ENCODE measurements at places on chromosomes 13 and 19. TPM values are rescaled to one million over a fixed set of nuclear protein-coding genes. Genes with fewer than 3 reads are reported as not detected.

GRCh38 chr13:19862481-19863313 is 752 bp downstream of the ZMYM5 start:
- no peaks in the 10 kb centered on the region for H3K27me3 ChIP-seq
- H3K4me1 ChIP-seq: peaks cover 28% of the 10 kb centered on the region
- peak overlapping the region; percentile 98 for H3K4me3 ChIP-seq
- H3K27ac ChIP-seq: peak overlapping the region; percentile 99

DNA sequence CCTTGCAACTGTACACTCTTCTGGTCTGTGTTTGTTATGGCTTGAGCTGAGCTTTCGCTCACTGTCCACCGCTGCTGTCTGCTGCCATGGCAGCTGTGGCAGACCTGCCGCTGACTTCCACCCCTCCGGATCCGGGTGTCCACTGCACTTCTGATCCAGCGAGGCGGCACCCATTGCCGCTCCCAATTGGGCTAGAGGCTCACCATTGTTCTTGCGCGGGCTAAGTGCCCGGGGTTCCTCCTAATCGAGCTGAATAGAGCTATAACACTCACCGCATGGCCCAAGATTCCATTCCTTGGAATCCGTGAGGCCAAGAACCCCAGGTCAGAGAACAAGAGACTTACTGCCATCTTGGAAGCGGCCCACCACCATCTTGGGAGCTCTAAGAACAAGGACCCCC is 2.2 kb upstream of the PSMC4 start:
- no peak for DNase-seq
- peak overlapping the region; percentile 98 for H3K27ac ChIP-seq
- H3K4me3 ChIP-seq: no peak overlapping the region
- H3K27me3 ChIP-seq: no peaks in the 10 kb centered on the region

- no peak for DNase-seq
- H3K27me3 ChIP-seq: no peaks in the 10 kb centered on the region
- no peak overlapping the region for H3K27ac ChIP-seq
These were observed 65.5 kb downstream of the STK24 start for GRCh38 chr13:98511435-98511834.

GRCh38 chr19:33921165-33921564 is 124.5 kb downstream of the KCTD15 start:
- H3K4me3 ChIP-seq: no peak overlapping the region
- H3K27ac ChIP-seq: no peak overlapping the region
- no peaks in the 10 kb centered on the region for H3K36me3 ChIP-seq
- DNase-seq: no peak
- no peaks in the 10 kb centered on the region for H3K4me1 ChIP-seq

Gene ATP4B
- total RNA-seq: not detected

Gene LILRA2
- total RNA-seq: not detected

Gene CD209
- total RNA-seq: not detected

- peaks cover 39% of the 10 kb centered on the region for H3K4me1 ChIP-seq
- peaks cover 7% of the 10 kb centered on the region for H3K27me3 ChIP-seq
- DNase-seq: no peak
- peak overlapping the region; percentile 97 for H3K27ac ChIP-seq
- H3K4me3 ChIP-seq: peak overlapping the region; percentile 86
These were observed 1.0 kb downstream of the FNDC3A start for GRCh38 chr13:48976576-48977285.

Gene CPB2
- not detected for total RNA-seq

- H3K4me1 ChIP-seq: no peaks in the 10 kb centered on the region
- no peaks in the 10 kb centered on the region for H3K27me3 ChIP-seq
- H3K27ac ChIP-seq: no peak overlapping the region
These were observed 217.0 kb upstream of the PRR20A start for GRCh38 chr13:56923626-56924140.

- no peak overlapping the region for H3K4me3 ChIP-seq
- no peaks in the 10 kb centered on the region for H3K27me3 ChIP-seq
- H3K27ac ChIP-seq: no peak overlapping the region
- H3K36me3 ChIP-seq: peaks cover 15% of the 10 kb centered on the region
- no peak for DNase-seq
- no peaks in the 10 kb centered on the region for H3K4me1 ChIP-seq
These were observed 177.1 kb downstream of the PCCA start for GRCh38 chr13:100266026-100266425.

Gene CCDC122
- total RNA-seq: 16.4 TPM

DNA sequence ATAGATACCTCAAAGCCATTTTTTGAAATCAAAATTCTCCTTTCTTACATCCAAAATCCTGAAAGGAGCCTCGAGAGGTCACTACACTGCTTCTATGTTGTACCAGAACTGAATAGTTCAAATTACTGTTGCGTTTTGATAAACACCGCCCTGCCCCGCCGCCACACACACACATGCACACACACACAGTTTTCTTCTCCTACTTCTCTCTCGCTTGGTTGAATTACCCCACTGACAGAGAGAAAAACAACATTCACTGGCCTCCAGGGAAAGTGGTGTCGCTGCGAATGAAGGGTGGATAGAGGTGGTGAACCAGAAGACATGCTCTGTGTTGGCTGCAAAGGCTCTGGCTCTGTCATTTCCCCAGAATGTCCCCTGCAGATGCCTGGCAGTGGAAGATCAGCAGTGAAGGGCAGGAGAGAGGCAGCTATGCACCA is 183.4 kb upstream of the RFC3 start:
- no peaks in the 10 kb centered on the region for H3K27me3 ChIP-seq
- H3K4me1 ChIP-seq: peaks cover 32% of the 10 kb centered on the region
- no peaks in the 10 kb centered on the region for H3K36me3 ChIP-seq
- H3K27ac ChIP-seq: peak overlapping the region; percentile 98
- no peak for DNase-seq

Gene CRLF1
- 1.0 TPM for total RNA-seq

DNA sequence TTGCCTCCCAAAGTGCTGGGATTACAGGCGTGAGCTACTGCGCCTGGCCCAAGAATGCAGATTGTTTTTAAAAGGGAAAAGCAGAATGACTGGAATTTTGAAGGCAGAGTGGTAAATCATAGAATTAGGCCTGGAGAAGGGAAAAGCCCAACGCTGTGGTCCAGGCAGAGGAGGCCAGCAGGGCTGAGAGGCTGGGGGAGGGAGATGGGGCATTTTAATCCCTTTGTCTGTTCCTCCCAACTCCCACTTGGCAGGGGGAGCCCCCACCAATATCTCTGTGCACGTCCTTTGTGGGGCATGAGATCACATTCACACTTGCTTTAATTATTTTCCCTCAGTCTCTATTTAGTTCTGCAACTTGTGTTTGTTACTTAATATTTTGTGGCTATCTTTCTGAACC is 54.4 kb upstream of the RANBP3 start:
- peaks cover 7% of the 10 kb centered on the region for H3K4me1 ChIP-seq
- no peaks in the 10 kb centered on the region for H3K27me3 ChIP-seq
- H3K27ac ChIP-seq: no peak overlapping the region
- H3K4me3 ChIP-seq: no peak overlapping the region
- H3K36me3 ChIP-seq: peaks cover 7% of the 10 kb centered on the region

Gene LILRA5
- not detected for total RNA-seq

GRCh38 chr19:50658441-50659317 is 9.4 kb downstream of the C19orf81 start:
- H3K4me3 ChIP-seq: peak overlapping the region; percentile 83
- peaks cover 93% of the 10 kb centered on the region for H3K27me3 ChIP-seq
- peak; percentile 75 for DNase-seq
- H3K27ac ChIP-seq: peak overlapping the region; percentile 96
- H3K4me1 ChIP-seq: peaks cover 16% of the 10 kb centered on the region
- no peaks in the 10 kb centered on the region for H3K36me3 ChIP-seq

Gene KLF12
- 31.0 TPM for total RNA-seq

DNA sequence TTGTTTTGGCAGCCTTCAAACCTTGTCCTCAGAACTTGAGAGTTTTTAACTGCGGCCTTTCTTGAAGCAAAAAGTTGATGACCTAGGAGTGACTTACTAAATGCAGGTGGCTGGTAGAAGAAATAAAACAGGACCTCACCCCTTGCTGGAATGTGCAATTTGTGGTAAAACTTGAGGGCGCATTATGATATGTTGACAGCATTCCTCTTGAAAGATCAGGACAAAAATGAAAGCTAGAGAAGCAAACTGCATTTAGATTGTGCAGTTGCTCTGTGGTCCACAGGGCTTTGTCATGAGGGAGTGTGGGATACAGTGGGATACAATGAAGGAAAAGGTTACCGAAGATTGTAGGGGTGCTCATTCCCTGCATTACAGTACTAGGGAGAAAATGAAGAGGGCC is 504.2 kb downstream of the GPC6 start:
- no peaks in the 10 kb centered on the region for H3K27me3 ChIP-seq
- DNase-seq: no peak
- H3K4me1 ChIP-seq: peaks cover 38% of the 10 kb centered on the region
- peak overlapping the region; percentile 31 for H3K27ac ChIP-seq
- no peaks in the 10 kb centered on the region for H3K36me3 ChIP-seq
- H3K4me3 ChIP-seq: no peak overlapping the region

Gene NLRP13
- total RNA-seq: not detected

Gene MFSD12
- total RNA-seq: 58.3 TPM

DNA sequence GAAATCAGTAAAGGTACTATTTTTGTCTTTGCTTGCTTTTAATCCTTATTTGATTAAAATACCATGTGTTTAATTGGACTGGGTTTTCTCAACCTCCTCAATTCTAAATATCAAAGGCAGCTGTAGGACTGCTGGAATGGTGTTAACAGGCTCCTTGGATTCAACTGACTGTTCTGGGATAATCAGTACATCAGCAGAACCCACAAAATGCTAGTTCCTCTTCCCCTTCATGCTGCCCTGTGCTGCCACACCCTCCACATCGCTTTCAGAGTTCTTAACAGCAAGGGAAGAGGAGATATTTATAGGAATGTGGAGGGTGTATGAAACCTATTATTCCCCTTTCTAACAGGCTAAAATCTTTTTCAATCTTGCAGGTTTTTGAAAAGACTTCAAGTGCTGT is 82.4 kb downstream of the KCTD12 start:
- H3K27me3 ChIP-seq: no peaks in the 10 kb centered on the region
- no peak overlapping the region for H3K4me3 ChIP-seq
- no peaks in the 10 kb centered on the region for H3K4me1 ChIP-seq
- DNase-seq: no peak

Gene THSD1
- 1.5 TPM for total RNA-seq

GRCh38 chr19:7004313-7004931 is 16.8 kb downstream of the MBD3L2B start:
- H3K36me3 ChIP-seq: no peaks in the 10 kb centered on the region
- H3K4me3 ChIP-seq: no peak overlapping the region
- DNase-seq: no peak

DNA sequence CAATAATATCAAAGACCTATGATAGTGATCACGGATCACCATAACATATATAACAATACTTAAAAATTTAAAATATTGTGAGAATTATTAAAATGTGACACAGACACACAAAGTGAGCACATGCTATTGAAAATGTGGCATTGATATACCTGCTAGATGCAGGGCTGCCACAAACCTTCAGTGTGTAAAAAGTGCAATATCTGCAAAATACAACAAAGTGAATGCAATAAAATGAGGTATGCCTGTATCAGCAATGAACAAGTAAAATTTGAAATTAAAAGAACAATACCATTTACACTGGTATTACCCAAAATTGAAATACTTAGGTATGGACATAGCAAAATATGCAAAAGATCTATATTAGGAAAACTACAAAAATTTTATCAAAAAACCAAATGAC is 1217.8 kb upstream of the PCDH20 start:
- H3K36me3 ChIP-seq: peaks cover 5% of the 10 kb centered on the region
- no peak for DNase-seq
- no peaks in the 10 kb centered on the region for H3K27me3 ChIP-seq

Gene GARIN5A
- 11.5 TPM for total RNA-seq

Gene ZNF30
- total RNA-seq: 4.8 TPM

DNA sequence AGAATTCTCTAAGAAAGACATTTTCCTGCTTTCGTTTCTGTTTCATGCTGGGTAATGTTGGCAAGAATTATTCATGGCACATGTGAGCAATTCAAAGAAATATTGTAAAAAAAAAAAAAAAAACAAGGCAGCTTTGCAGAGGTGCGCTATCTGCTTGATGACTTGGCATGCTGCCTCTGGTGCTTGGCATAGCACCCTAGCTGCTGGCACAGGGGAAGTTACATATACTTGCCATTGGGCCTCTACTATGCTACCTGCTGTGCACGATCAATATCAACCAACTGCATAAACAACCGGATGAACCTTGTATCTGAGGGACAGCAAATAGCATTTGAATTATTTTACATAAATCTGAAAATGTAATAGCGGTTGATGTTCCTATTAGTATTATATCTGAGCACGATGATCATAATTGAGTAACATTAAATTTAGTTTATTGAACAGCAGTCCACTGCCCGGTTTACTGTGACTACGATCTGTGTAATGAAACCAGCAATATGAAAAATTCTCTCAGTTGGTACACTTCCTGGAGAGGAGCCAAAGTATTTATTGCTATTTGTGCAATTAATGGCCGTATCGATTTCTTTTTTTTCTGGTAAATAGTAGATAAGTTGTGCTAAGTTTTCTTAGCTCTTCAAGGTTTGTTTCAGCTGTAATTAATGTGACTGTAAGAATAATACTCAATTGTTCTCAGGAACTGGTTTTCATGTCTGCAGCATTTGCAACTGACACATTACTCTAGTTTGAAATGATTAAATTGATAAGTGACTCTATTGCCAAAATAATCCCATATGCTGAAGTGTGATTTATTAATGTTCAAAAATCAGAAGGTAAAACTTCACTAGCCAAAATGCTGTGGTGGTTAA is 717.3 kb downstream of the DACH1 start:
- no peak overlapping the region for H3K4me3 ChIP-seq
- no peaks in the 10 kb centered on the region for H3K36me3 ChIP-seq
- DNase-seq: no peak
- no peaks in the 10 kb centered on the region for H3K27me3 ChIP-seq

Gene NCAN
- 0.02 TPM for total RNA-seq

Gene ETV2
- 1.5 TPM for total RNA-seq

Gene ZNF571
- 6.8 TPM for total RNA-seq

Gene SYDE1
- 22.7 TPM for total RNA-seq

GRCh38 chr13:50126993-50127725 is 111.9 kb downstream of the KCNRG start:
- peaks cover 48% of the 10 kb centered on the region for H3K4me1 ChIP-seq
- H3K27me3 ChIP-seq: peaks cover 80% of the 10 kb centered on the region
- H3K36me3 ChIP-seq: no peaks in the 10 kb centered on the region
- peak overlapping the region; percentile 66 for H3K4me3 ChIP-seq
- no peak overlapping the region for H3K27ac ChIP-seq

Gene LGALS7
- not detected for total RNA-seq

DNA sequence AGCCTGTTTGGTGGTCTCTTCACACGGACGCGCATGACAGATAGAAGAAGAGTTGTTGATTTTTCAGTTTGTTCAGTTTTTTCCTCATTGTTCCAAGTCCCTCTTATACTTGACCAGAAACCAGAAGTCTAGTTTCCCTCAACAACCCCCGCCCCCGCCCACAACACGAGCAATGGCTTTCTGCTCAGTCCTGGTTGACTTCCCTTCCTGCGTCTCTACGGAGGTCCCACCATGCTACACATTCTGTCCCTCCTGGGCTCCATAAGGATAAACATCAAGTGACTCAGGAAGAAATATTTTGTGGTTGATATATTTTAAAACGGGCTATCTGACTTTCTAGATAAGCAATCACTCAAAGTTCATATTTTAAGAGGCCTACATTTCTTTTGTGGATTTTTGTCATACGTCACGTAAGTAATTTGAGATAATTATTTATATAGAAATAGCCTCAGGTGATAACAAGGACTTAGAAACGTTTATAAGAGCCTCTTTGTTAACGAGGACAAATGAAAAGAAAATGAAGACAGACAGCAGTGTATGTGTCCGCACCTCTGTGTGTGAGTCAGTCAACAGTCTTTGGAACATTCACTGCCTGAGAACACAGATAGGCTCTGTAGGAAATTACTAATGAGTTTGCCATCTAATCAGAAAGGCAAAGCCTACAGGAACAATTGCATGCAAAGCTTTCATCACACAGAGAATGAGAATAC is 214.4 kb downstream of the RAP2A start:
- no peak overlapping the region for H3K27ac ChIP-seq
- no peak overlapping the region for H3K4me3 ChIP-seq
- no peaks in the 10 kb centered on the region for H3K4me1 ChIP-seq
- DNase-seq: no peak
- no peaks in the 10 kb centered on the region for H3K36me3 ChIP-seq
